GOT3 (cell line): ENCODE measurements at places on chromosomes 6 and 20.

DNA sequence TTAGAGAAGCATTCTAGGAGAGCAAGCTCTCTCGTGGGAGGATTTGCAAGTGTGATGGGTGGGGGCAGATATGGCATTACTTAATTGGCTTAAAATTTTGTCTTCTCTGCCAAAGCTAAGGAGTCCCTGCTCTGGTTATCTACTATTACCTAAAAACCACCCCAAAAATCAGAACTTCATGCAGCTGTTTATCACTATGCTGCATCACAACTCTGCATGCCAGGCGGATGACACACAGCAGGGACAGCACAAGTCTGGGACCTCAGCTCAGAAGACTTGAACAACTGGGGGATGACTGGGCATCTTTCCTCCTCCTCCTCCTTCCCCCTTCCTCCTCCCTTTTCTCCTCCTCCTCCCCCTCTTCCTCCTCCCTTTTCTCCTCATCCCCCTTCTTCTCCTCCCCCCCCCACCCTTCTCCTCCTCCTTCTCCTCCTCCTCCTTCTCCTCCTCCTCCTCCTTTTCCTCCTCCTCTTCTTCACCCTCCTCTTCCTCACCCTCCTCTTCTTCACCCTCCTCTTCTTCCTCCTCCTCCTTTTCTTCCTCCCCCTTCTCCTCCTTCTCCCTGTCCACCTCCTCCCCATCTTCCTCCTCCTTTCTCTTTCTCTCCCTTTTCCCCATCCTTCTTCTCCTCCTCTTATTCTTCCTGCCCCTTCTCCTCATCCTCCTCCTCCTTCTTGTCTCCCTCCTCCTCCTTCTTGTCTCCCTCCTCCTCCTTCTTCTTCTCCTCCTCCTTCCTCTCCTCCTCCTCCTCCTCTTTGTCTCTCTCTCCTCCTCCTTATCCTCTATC lies 218.6 kb upstream of the PMEPA1 start:
- no peak for DNase-seq

DNA sequence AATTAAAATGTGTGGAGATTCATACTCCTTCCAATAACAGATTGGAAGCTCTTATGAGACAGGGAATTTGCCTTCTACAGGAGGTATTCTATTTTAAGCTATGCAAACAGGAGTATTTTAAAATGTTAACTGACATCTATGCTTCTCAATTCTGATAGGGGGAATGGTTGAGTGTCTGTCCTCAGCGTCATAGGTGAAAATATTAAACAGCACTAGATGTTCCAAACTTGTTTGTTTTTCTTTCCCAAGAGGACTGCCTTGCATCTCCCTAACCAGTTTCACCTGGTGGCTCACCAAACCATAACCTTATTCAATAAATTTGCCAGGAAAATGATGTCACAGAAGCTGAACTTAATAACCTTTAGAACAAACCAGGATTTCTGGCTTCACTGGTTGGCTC lies 24.6 kb upstream of the ARG1 start:
- DNase-seq = no peak

GRCh38 chr6:43263314-43264178 lies 20.3 kb downstream of the TTBK1 start:
- no peak for DNase-seq

DNA sequence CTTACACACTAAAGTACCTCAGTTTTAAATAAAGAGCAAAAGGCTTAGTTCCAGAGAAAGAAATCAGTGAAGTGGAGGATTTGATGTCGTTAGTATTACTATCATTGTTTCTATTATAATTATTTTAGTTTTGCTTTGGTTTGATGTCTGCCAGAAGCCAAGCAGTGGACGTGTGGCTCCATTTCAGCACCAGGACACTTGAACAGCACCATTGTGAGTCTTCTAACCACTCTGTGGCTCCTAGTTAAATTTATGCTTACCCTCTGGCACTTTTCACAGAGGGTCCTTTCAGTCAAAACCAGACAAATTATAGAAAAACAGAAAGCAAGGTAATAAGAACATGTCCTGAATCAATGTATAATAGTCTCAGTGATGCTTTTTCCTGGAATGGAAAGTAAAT lies 3.4 kb downstream of the COL9A1 start:
- DNase-seq = no peak

GRCh38 chr6:97399208-97399607 lies 116.2 kb upstream of the MMS22L start:
- DNase-seq = no peak

DNA sequence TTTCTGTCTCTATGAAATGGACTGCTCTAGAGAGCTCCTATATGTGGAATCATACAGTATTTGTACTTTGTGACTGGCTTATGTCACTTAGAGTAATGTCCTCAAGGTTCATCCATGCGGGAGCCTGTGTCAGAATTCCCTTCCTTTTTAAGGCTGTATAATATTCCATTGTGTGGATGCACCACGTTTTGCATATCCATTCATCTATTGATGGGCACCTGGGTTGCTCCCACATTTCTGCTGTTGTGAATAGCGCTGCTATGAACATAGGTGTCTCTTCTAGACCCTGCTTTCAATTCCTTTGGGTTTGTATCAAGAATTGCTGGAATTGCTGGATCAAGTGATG lies 155.4 kb downstream of the BMP7 start:
- DNase-seq = no peak

DNA sequence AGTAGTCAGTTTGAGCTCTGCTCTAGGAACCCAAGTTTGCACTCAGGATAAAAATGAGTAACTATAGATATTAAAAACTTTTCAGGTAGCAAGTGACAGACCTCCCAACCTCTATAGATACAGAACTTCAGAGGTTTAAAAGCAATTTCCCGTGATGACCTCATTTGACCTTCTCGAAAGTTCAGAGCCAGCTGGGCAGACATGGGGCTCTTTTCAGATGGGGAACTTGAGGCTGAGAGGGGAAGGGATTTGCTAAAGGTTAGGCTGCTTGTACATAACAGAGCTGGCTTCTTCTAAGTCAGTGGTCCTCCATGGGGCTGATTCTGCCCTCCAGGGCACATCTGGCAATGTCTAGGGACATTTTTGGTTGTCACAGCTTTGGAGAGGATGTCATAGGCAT lies 58.8 kb upstream of the ZNF831 start:
- no peak for DNase-seq

- no peak for DNase-seq
These were observed 169.8 kb upstream of the RIN2 start for GRCh38 chr20:19588241-19588640.

GRCh38 chr6:168578036-168578435 lies 137.1 kb downstream of the SMOC2 start:
- DNase-seq = no peak

DNA sequence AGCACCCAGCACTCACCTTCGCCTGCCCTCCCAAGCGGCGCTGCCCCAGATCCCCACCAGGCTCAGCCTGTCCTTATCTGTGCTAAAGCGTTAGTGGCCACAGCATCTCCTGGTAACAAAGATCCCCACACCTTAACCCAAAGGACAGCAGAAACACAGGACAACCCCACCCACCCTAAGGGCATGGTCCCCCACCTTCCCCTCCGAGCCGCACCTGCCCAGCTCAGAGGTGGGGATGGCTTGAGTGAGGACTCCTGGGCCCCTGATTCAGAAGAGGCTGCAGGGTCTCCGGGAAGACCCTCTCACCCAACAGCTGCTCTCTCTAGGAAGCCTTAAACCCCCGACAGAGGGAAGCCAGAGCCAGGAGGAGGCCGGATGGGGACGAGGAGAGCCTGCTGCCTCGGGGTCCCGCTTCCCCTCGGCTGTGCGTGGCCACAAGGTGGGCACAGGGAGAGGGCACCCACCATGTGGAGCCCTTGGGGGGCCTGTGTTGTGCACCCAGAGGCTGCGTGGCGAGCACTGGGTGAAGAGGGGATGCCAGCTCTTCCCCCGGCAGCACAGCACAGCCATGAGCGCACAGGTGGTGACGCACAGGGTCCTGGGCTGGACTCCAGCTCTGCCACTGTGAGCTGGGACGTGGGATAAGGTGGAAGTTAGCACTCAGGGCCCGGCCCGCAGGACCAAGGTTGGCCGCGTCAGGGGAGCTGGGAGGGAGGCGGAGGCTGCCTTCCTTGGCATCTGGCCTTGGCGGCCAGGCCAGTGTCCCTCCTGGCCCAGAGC lies 31.9 kb upstream of the MRGBP start:
- DNase-seq = no peak

DNA sequence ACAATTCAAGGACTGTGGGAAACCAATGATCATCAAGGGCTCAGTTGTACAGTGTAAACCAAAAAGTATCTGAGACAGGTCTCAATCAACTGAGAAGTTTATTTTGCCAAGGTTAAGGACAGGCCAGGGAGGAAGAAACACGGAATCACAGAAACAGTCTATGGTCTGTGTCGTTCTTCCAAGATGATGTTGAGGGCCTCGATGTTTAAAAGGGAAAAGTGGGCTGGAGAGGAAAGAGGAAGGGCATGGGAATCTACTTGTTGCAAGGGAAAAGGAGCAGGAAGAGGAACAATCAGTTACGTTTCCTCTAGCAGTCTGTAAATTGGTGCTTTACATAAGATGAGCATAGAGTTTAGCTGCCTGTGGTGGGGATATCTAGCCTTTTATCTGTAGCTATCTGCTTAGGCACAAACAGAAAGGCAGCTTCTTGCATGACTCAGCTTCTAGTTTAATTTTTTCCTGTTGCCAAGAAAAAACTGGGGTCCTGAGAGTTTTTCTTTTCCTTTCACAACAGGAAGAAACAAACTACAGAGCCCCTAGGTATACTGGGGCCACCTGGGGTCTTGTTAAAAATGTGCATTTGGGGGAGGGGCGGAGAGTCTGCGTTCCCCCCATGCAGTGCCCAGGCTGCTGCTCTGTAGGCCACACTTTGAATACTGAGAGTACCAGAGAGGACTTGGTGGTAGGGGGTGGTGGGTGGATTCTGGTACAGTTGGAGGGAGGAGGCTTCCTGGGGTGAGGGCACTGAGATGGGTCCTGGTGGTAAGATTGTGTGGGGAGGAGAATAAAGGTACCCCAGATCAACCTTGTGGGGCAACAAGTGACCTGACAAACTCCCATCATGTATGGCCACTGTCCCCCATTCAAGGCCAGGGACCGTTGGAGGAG lies 35.3 kb upstream of the EZR start:
- DNase-seq = no peak

DNA sequence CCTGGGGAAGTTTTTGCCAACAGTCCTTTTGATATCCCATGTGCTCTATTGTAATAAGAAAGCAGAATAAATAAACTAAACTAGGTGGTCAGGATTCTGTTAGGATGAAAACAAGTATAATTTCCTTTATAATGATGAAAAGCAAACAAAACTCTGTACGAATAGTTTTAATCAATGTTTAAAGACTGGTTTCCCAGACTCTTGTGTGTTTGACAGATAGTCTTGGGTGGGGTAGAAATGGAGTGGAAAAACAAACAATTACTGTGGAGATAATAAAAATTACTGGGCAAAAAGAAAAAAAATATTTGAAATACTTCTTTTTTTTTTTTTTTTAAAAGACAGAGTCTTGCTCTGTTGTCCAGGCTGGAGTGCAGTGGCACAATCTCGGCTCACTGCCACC lies 152.1 kb upstream of the FLRT3 start:
- no peak for DNase-seq

DNA sequence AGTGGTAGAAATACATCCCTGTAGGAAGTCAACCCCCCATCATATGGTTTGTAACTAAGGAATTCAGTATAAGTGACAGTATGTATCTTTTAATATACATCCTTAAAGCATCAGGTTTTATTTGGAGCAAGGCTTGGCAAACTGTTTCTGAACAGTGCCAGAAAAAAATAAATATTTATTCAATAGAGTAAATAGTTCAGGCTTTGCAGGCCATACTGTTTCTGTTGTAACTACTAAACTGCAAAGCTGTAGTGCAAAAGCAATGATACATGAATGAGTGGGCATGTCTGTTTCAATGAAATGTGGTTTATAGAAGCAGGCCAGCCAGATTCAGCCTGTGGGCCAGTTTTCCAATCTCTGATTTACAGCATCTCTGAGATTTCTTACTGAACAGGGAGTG lies 977 bp downstream of the MEI4 start:
- no peak for DNase-seq

- DNase-seq = no peak
These were observed 45.0 kb downstream of the BMP2 start for GRCh38 chr20:6812530-6812929.

DNA sequence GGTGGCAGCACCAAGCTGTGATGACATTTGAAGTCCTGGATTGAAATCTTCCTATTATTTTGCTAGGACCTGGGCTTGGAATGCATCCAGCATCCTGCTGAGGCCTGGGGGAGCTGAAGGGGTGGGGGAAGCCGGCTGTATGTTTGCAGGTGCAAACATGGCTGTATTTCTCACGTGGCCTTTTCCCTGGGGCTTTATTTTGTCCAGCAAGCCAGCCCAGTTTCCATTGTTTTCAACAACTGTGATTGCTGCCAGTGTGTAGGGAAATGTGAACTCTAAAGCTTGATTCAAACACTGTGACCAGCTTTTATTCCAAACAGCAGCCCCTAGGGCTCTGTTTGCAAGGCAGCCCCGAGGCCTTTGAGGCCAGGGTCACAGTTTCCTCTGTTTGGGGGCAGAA lies 683.0 kb downstream of the DHX35 start:
- no peak for DNase-seq

- no peak for DNase-seq
These were observed 190.7 kb downstream of the PLCB1 start for GRCh38 chr20:8322662-8323217.

GRCh38 chr6:18101873-18102272 lies 20.6 kb downstream of the NHLRC1 start:
- DNase-seq = no peak

DNA sequence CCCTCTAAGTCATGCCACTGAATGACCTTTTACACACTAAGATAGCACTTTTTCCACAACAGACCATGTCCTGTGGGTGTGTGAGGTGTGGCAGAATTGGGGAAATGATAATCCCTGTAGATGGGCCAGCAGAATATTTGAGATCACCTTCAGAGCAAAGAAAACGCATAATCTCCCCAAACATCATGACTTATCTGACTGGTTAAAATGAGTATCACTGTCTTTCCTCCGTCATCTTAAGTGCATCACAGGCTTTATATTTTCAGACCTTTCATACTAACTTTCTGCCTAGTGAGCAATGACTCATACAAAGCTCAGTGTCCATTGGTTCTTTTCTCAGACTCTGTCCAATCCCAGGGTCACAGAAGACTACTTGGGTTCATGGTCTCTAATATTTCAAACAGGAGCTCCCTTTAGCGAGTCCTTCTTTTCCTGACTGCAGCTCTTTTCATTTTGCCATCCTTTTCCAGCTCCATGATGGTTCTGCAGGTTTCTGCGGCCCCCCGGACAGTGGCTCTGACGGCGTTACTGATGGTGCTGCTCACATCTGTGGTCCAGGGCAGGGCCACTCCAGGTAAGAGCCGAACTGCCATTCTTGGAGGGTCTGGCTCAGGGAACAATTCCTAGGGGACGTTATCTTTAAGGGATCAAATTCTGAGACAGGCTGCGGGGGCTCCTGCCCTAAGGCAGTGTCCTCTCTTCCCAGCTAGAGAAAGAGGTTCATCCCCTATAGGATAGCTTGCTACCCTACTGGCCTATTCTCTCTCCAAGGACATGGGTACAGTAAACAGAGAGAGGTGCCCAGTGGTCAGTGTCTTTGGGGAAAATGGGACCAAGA lies at the start of gene HLA-DPB1:
Gene HLA-DPB1 (plus strand): TSS at position 423 of the 838 bp plus-strand sequence. CDS start 52 bp downstream, at position 475.
- peak; percentile 36 for DNase-seq

GRCh38 chr6:63295553-63296194 lies 24.1 kb downstream of the LGSN start:
- DNase-seq = no peak

- DNase-seq = no peak
These were observed 109.9 kb upstream of the BMP5 start for GRCh38 chr6:55985309-55985708.
